ENCODE measurements at places on chromosomes 2 and 18.

GRCh38 chr2:231259104-231259503 lies 60.7 kb downstream of the ARMC9 start:
- DNase-seq, result no peak

DNA sequence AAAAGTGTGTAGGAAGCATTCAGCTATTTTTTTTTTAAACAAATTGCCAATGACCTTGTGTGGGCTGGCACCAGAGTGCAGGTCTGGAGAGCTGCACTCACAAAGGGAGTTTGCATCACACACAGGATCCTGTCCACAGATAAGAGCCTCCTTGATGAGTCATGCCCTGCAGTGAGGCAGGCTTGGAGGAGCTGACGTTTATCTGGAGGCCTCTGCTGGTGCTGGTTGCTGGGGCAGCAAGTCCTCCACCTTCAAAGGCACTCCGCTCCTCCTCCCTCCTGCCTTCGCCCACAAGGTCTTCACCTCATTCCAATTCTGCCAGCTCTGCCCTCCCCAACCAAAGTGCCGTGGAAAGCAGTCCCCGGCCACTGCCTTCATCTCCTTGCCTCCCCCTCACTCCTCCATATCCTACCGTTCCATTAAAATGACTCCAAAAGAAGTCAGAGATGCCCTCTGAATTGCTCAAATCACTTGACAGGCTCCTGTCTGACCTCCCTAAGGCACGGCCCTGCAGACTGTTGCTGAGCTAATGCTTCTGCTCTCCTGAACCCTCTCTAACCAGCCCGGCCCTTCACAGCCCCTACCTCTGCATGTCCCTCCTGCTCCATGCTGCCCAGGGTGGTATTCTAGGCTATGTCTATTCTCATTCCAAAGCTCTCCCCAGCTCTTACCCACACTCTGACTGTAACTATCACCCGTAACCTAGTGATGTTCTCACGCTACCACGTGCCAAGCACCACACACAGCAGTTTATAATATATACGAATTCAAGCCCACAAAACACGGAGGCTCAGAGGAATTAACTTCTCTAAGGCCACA lies 30.9 kb downstream of the LONRF2 start:
- peak; percentile 15 for DNase-seq

GRCh38 chr2:150427298-150427697 lies 60.2 kb downstream of the RND3 start:
- DNase-seq, result no peak

- no peak for DNase-seq
These were observed 30.7 kb downstream of the UBE2F start for GRCh38 chr2:237997521-237997920.

- DNase-seq, result no peak
These were observed 31.8 kb upstream of the LYPD1 start for GRCh38 chr2:132701810-132702209.

- DNase-seq, result no peak
These were observed 249.3 kb downstream of the NDUFA10 start for GRCh38 chr2:239775623-239776435.

GRCh38 chr2:163401481-163401880 lies 334.3 kb downstream of the FIGN start:
- no peak for DNase-seq

DNA sequence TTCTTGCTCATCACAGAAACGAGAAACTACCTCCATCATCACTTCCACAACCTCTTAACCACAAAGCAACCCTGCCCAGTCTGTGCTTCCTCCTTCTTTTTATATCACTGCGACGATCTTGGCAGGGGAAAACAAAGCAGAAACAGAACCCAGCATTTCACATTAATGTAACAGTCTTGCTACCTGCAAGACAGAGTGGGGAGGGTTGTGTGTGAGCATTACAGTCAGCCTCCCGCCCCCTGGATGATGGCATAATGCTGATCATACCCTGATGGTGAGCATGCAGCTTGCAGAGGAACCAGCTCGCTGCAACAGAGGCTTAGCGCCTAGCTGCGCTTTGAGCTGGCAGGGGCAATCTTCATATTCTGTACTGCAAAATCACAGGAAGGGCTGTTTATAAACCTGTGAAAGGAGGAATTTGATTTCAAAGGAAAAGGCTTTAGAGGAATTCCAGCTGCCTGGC lies 376.1 kb downstream of the IRS1 start:
- DNase-seq, result peak; percentile 1

All from stimulated activated CD8-positive, alpha-beta memory T cell treated with anti-CD3 and anti-CD28 coated beads, Interleukin-15, amount 100 ng/mL, for 24 hours (primary cell).